T-cell (primary cell): ENCODE measurements at places on chromosomes 16 and 17.

DNA sequence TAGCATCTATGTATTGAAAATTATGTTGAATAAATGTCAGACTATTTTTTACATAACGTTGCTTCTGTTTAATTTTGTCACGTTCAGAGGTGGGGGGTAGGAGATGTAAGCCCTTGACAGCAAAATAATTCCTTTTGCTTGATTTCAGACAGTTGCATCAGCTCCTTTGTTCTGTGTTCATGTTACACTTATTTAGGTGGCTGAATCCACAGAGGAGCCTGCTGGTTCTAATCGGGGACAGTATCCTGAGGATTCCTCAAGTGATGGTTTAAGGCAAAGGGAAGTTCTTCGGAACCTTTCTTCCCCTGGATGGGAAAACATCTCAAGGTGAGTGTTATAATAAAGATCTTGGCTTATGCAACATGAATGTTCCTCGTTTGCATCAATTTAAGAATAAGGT lies 4.5 kb downstream of the HERPUD1 start:
- DNase-seq, result no peak
- peaks cover 43% of the 10 kb centered on the region for H3K4me1 ChIP-seq
- H3K27me3 ChIP-seq, result no peaks in the 10 kb centered on the region
- no peak overlapping the region for H3K4me3 ChIP-seq

GRCh38 chr17:29342158-29342765 lies 47.9 kb upstream of the TAOK1 start:
- no peak for DNase-seq
- H3K27ac ChIP-seq, result no peak overlapping the region
- no peaks in the 10 kb centered on the region for H3K36me3 ChIP-seq
- no peaks in the 10 kb centered on the region for H3K27me3 ChIP-seq
- no peak overlapping the region for H3K4me3 ChIP-seq
- no peaks in the 10 kb centered on the region for H3K4me1 ChIP-seq

GRCh38 chr17:39753514-39754160 lies 15.9 kb downstream of the GRB7 start:
- H3K4me3 ChIP-seq, result peak overlapping the region; percentile 49
- H3K4me1 ChIP-seq, result peaks cover 63% of the 10 kb centered on the region
- H3K36me3 ChIP-seq, result no peaks in the 10 kb centered on the region
- no peaks in the 10 kb centered on the region for H3K27me3 ChIP-seq

- H3K4me1 ChIP-seq, result no peaks in the 10 kb centered on the region
- H3K4me3 ChIP-seq, result no peak overlapping the region
- H3K27me3 ChIP-seq, result peaks cover 27% of the 10 kb centered on the region
- no peaks in the 10 kb centered on the region for H3K36me3 ChIP-seq
Measured at GRCh38 chr17:37710344-37710886, 34.4 kb downstream of the HNF1B start.

- H3K27me3 ChIP-seq, result no peaks in the 10 kb centered on the region
- peaks cover 8% of the 10 kb centered on the region for H3K4me1 ChIP-seq
- H3K4me3 ChIP-seq, result no peak overlapping the region
- peaks cover 7% of the 10 kb centered on the region for H3K36me3 ChIP-seq
- no peak overlapping the region for H3K27ac ChIP-seq
Measured at GRCh38 chr16:3606441-3606840, 5.0 kb downstream of the SLX4 start.

DNA sequence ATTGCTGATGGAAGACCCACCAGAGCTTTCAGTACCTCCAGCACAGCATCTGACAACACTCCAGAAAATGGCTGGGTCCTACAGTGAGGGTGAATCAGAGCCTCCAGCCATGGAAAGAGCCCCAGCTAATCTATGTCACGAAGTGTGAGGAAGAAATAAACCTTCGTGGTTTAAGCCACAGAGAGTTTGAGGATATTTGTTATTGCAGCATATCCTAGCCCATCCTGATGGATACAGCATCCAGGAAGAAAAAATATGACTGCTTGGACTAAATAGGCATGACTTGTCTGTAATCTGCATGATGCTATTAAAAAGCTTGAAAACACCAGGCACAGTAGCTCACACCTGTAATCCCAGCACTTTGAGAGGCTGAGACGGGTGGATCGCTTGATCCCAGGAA lies 13.3 kb upstream of the CCL17 start:
- H3K36me3 ChIP-seq, result no peaks in the 10 kb centered on the region
- H3K27ac ChIP-seq, result no peak overlapping the region
- no peak overlapping the region for H3K4me3 ChIP-seq
- DNase-seq, result no peak
- no peaks in the 10 kb centered on the region for H3K27me3 ChIP-seq

GRCh38 chr16:56094231-56094630 lies 97.1 kb upstream of the GNAO1 start:
- no peak for DNase-seq
- no peaks in the 10 kb centered on the region for H3K36me3 ChIP-seq
- H3K27me3 ChIP-seq, result peaks cover 3% of the 10 kb centered on the region
- no peaks in the 10 kb centered on the region for H3K4me1 ChIP-seq
- no peak overlapping the region for H3K4me3 ChIP-seq
- no peak overlapping the region for H3K27ac ChIP-seq

DNA sequence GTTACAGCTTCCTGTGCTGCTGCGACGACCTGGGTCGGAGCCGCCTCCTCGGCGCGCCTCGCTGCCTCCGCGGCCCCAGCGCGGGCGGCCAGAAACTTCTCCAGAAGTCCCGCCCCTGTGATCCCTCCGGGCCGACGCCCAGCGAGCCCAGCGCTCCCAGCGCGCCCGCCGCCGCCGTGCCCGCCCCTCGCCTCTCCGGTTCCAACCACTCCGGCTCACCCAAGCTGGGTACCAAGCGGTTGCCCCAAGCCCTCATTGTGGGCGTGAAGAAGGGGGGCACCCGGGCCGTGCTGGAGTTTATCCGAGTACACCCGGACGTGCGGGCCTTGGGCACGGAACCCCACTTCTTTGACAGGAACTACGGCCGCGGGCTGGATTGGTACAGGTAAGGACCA lies 746 bp downstream of the HS3ST2 start:
- no peak for DNase-seq
- H3K4me1 ChIP-seq, result peaks cover 4% of the 10 kb centered on the region
- H3K4me3 ChIP-seq, result no peak overlapping the region
- H3K27ac ChIP-seq, result no peak overlapping the region
- H3K27me3 ChIP-seq, result peaks cover 35% of the 10 kb centered on the region
- H3K36me3 ChIP-seq, result no peaks in the 10 kb centered on the region

- DNase-seq, result no peak
- no peaks in the 10 kb centered on the region for H3K4me1 ChIP-seq
- H3K36me3 ChIP-seq, result no peaks in the 10 kb centered on the region
Measured at GRCh38 chr16:68406458-68407152, 41.7 kb downstream of the SMPD3 start.
